ENCODE measurements at places on chromosomes 13 and 19. TPM values are rescaled to one million over a fixed set of nuclear protein-coding genes. Genes with fewer than 3 reads are reported as not detected.

ZNF208 gene
- total RNA-seq, result 1.2 TPM

DNA sequence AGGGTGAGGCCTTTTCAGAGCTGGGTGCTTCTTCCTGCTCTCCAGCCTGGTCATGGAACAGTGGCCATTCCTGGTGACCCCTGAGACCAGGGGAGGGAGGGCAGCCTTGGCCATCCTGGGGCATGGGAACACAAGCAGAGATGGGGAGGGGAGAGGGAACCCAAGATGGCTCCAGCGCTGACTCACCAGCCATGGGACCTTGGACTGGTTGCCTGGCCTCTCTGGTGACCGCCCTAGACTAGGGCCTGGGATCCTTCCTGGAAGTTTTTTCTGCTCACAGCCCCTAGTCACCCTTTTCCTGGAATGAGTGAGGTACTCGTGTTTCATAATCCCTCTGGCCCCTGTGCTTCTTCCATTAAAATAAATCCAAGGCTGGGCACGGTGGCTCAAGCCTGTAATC is 3.3 kb upstream of the OPA3 start:
- no peak for DNase-seq

GRCh38 chr13:97432232-97432916 is 1.6 kb upstream of the RAP2A start:
- no peak for DNase-seq

YJEFN3 gene
- 2.4 TPM for total RNA-seq

DNA sequence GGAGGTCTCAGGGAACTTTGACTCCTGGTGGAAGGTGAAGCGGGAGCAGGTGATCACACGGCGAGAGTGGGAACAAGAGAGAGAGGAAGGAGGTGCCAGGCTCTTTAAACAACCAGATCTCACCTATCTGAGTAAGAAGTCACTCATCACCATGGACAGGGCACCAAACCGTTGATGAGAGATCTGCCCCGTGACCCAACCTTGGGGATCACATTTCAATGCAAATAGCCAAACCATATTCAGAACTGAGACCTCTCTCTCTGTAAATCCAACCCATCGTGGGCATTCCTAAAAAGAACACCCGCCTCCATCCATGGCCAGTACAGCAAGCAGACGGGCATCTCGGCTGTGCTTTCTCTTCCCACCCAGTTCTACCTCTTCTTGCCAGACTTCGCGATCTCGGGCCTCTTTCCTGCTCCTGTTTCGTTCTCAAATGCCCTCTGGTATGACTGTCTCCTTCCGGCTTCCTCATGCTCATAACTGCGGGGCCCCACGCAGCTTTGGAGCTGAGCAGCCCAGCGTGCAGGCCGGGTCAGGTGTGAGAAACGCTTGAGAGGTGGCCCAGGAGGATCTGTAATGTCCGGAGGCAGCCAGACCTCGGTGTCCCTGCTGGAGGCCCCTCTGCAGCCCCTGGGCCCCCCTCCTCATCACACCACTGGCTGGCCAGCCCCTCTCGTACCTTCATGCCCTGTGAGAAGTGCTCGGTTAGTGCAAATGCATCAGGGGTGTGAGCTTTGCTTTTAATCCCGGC is 97.0 kb upstream of the GPR183 start:
- no peak for DNase-seq

C19orf85 gene
- not detected for total RNA-seq

CCDC194 gene
- not detected for total RNA-seq

LAIR1 gene
- total RNA-seq, result 3.4 TPM

DNA sequence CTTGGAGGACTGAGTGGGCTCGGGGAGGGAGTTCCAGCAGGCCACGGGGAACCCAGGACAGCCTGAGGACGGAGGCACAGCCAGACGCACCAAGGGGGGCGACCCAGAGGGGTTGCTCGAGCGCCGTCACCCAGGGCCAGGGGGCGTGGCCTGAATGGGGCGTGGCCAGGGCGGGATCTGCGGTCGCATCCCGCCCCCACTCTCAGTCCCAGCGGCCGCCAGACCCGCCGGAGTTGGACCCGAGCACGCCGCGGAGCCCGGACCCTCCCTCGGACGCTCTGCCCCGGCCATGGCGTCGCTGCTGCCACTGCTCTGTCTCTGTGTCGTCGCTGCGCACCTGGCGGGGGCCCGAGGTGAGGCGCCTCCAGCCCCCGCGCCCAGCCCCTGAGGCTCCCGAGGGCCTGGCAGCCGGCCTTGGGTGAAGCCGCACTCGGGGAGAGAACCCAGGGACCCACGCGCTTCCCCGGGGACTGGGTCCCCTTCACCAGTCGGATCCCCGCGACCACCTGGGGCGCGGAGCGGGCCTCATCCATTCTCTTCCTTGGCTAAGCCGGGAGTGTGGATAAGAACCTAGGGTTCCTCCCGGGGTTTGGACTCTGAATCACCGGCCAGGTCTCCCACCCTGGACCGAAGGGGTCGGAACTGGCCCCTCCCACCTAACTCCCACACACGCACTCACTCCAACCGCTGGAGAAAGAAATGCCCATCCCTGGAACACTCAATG is at the start of gene CILP2:
Gene CILP2 (plus strand): TSS at position 205 of the 724 bp plus-strand sequence. CDS start 85 bp downstream, at position 290.
- peak; percentile 54 for DNase-seq

DNA sequence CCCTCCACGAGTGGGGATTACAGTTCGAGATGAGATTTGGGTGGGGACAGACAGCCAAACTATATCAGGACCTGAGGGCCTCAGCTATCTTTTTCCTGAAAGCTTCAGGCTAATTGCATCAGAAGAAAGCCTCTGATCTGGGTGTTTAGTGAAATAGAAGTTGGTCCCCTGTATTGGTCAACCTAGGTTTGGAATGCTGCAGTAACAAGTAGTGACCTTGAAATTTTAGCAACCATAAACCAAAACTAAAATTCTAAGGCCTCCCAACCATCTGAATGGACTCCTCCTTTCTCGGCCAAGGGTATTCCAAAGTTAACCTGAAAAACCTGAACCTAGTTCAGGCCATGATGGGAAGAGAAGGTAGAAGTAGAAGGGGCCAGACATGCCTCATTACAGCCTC is 34.9 kb upstream of the OR10H1 start:
- DNase-seq, result no peak

ZNF550 gene
- total RNA-seq, result 4.9 TPM

- no peak for DNase-seq
These were observed 1209.7 kb upstream of the PCDH9 start for GRCh38 chr13:68439817-68440216.

ADGRE3 gene
- total RNA-seq, result 0.11 TPM

- DNase-seq, result peak; percentile 44
These were observed 5.7 kb downstream of the SHISA7 start for GRCh38 chr19:55437410-55437809.

DNA sequence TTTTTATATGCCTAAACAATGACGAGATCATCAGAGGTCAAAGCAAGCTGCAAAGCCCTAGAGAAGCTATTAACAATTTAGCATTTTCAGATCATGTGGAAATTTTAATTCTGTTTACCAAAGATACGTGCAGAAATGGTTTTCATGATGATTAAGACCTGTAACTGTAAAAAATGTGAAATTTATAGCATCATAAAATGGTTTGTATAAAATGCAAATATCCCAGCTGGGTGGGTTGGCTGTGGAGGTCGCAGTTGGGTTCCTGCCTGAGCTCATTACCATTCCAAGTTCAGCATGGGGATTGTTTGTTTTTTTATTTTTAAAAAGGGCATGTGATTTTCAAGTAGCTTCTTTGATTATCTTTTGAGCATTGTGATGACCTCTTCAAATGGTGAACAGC is 47.9 kb upstream of the SIAH3 start:
- no peak for DNase-seq

OVOL3 gene
- not detected for total RNA-seq

WASF3 gene
- 6.8 TPM for total RNA-seq

GRCh38 chr19:31840371-31840770 is 491.1 kb upstream of the TSHZ3 start:
- no peak for DNase-seq

GRCh38 chr13:30850204-30850866 is 55.7 kb upstream of the MEDAG start:
- no peak for DNase-seq

GRCh38 chr13:39605677-39606320 is 2.8 kb upstream of the LHFPL6 start:
- DNase-seq, result no peak

DNA sequence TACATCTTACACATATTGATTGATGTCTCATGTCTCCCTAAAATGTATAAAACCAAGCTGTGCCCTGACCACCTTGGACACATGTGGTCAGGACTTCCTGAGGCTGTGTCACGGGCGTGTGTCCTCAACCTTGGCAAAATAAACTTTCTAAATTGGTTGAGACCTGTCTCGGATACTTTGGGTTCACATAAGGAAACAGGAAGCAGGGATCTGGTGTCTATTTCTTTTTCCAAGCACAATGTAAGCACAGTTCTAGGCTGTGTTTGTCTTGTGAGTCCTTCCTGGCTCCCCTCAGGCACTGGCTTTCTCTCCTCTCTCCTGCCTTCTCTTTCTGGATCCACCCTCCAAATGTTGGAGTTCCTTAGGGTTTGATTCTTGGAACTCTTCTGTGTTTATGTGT is 27.6 kb upstream of the TPT1 start:
- DNase-seq, result no peak

GRCh38 chr13:94247890-94248289 is 231.6 kb downstream of the DCT start:
- DNase-seq, result no peak

DNA sequence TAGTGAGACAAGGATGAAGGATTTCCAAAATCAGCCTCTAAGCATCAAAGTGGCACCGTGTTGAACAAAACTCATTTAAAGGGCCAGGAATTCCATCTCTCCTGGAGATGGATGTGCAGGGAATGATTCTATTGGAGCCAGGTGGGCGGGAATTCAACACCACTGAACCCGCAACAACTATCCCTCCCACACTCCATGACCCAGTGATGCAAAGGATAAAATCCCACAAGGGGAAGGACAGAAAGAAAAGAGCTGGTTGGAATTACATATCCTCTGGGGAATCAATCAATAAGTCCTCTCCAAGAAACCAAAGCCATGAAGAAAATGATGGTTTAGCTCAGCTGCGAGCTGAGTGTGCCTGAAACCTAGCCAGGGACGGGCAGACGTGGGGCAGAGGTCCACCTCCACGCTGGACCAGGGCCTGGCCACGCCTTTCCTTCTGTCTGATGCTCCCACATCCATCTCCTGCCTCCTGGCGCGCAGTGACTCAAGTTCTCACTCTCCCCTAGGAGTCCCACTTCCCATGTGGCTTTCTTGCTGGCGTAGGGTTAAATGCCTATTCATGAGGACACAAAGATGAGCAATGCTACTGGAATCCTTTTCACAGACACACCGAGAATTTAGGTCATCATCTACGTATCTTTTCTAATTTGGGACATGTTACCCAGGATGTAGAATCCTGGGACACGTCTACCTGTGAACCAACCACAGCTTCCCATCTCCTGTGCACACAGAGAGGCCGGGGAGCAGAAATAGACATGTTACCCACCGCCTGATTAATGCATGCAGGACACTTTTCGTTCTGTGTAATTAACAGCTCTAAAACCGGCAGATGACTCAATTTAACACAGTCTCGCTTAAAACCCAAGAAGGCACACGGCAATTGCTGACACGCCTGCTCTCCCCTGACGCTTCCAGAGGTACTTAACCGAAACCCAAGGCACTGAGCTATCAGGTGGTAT is 48.6 kb downstream of the PEPD start:
- DNase-seq, result no peak

DNA sequence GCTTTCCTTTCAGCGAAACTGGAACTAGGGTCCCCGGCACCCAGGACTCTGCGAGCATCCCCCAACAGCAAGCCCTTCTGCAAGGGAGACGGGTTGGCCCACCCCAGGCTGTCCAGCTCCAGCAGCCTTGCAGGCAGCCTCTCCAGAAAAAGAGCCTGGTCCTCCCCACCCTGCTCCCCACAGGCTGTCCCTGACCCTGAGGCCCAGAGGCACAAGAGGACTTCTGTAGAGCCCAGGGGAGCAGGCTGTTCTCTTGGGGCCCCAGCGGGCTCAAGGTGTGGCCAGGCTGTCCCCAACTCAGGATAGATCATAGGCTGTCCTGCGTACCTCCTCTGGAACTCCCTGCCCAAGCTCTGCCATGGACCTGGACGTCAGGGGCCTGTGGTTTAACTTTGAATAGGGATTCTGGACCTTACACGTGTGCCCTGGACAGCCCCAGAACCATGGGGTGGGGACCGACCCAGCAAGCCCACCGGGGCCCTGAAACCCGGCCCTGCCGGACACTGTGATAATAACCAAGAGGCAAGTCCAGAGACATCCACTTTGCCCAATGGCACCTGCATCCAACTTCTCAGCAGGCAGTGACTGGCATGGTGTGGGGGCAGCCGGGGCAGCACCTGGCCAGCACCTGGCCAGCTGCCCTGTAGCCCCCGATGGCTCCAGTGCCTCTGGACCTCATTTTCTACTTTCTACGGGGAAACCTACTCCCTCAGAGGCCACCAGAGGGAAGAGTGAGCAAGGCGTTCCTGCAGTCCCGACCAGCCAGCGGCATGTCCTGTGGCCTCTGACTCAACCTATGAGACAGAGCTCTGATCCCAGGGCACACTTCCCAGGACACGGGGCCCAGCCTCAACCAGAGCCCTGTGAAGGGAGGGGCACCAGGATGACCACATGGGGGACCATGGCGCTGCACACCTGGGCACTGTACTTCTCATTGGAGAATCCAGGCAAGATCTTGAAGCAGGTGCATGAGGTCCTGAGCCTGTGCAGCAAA is 50.9 kb upstream of the TPM4 start:
- DNase-seq, result no peak

DNA sequence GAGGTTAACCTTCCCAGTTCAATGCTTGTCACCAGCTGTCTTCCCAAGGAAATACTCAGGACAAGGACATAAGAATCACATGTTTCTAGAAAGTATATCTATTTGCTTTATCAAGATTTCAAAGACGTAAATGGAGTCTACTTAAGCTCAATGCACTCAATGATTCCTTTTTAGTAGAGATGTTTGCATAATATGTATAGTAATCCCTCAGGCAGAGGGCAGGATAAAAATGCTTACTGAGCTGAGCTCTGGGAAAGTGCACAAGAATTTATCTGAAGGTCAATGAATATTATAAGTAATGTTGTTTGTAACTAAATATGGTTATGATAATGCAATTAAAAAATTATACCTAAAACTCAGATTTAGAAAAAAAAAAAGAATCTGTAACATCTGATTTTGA is 1309.4 kb upstream of the SLC10A2 start:
- DNase-seq, result no peak

PNMA8A gene
- 3.8 TPM for total RNA-seq

GRCh38 chr19:3392480-3392879 is 26.1 kb downstream of the NFIC start:
- no peak for DNase-seq

- DNase-seq, result no peak
These were observed 46.2 kb downstream of the ACTN4 start for GRCh38 chr19:38693380-38694223.

DNA sequence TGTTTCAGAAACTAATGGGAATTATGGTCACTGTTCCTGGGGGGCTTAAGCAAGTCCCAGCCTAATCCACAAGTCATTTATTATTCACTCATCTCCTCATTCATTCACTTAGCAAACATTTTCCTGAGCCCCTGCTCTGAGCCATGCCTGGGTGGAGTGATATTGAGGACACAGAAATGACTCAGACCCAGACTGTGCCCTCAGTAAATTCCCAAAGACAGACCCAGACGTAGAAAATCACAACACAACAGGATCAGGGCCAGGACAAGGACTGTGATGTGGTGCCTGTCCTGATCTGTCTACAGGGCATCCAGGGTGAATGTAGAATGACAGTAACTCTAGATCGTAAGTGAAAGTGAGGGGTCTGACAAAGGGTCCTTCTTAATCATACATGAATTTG is 7.0 kb upstream of the SPACA6 start:
- DNase-seq, result no peak

- DNase-seq, result no peak
These were observed 1.1 kb upstream of the PLVAP start for GRCh38 chr19:17378271-17378670.

CGB8 gene
- not detected for total RNA-seq

- DNase-seq, result no peak
These were observed 69.7 kb downstream of the PIBF1 start for GRCh38 chr13:72851678-72852014.

- DNase-seq, result peak; percentile 20
These were observed 83.9 kb downstream of the LRRC63 start for GRCh38 chr13:46295491-46296114.

All from psoas muscle (tissue), 8 donors.